Esophagus mucosa (tissue), 1 donor: ENCODE measurements at places on chromosomes 16 and 17. TPM values are rescaled to one million over a fixed set of nuclear protein-coding genes. Genes with fewer than 3 reads are reported as not detected.
A peak's percentile ranks its signal among the peaks of the same experiment; 100 is the strongest.

GRCh38 chr17:33154869-33155455 lies 138.1 kb downstream of the ASIC2 start:
- no peak for ATAC-seq

DNA sequence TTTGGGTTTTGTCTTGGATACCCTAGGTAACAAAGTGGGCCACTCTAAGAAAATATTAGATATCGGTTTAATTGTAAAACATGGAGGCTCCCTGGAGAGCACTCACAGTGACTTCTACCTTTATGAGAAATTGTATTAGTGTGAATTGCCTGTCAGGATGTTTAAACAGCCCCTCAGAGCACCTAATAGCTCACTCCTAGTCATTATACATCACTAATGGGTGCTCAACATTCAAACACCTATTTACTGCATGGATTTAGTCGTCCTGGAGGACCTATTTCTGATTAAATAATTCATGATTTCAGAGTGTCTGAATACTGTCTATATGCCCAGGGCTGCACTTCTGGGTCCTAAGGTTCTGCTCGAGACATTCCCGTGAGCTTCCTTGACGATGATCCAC lies 430.2 kb upstream of the EEF2KMT start:
- ATAC-seq, result no peak

GRCh38 chr17:37106049-37106448 lies 157.3 kb downstream of the AATF start:
- ATAC-seq, result no peak

DNA sequence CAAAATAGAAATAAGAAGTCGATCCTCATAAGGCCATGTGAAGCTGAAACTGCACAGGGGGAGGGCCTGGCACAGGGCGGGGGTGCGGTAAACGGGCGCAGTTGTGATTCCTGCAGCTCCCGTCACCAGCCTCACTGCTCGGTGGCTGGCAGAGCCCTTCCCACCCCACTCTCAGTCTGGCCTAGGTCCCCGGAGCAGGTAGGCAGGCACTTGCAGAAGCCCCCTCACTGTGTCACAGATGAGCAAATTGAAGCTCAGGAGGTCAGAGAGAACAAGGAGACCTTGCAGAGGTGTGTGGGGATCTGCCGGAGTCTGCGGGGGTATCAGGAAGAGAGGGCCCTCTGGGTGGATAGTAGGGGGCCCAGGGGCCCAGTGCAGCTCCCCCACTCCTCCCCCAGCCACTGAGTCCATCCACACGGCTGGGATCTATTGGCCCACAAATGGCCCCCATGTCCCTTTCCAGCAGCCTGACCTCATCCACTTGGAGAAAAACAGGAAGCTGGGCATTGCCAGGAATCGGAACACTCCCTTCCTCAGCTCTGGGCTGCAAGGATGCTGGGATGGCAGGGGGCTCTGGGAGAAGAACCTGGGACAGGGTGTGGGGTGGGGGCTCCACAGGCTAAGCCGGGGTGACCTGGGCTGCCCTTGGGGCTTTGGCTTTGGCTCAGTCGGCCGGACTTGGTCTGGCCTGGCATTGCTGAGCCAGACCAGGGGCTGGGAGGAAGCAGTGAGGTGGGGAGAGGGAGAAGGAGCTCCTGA lies 21.4 kb upstream of the MAP3K14 start:
- ATAC-seq, result no peak

GRCh38 chr16:11396241-11397048 lies 51.2 kb downstream of the RMI2 start:
- ATAC-seq, result peak; percentile 69

- no peak for ATAC-seq
Observed at GRCh38 chr17:17352836-17353624, 49.9 kb downstream of the NT5M start.

DNA sequence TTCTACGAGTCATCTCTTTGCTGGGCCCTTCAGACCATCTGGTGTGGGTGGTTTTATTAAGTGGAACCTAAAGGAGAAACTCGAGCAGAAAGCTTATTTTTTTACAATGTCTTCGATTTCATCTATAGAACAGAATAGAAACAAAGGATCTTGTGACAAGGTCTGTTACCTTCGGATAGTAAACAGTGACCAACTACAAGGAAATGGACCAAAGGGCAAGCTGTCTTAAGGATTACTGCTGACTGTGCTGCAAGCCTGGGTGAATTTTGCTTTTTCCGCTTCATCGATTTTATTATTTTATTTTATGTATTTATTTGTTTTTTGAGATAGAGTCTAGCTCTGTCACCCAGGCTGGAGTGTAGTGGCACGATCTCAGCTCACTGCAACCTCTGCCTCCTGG lies 348.9 kb upstream of the ERCC4 start:
- no peak for ATAC-seq

DNA sequence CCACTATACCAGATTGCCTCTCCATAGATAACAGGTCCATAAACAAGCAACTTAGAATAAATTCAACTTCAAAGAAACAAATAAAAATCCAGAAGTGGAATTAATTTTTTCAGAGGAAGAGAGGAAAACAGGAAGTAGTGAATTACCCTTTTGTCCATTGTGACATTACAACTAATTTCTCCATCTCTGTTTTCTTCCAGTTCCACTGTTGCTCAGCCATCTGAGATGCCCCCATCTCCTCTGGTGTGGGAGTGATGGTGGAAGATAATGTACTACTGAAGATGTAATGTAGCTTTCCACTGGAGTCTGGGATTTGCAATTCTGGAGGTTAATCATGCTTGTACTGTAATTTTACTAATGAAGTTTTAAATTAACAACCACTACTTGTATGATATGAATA lies 124.6 kb upstream of the TMEM97 start:
- no peak for ATAC-seq

- no peak for ATAC-seq
Observed at GRCh38 chr16:30953511-30954124, 3.9 kb upstream of the SETD1A start.

GRCh38 chr17:19546289-19547065 lies 12.8 kb downstream of the SLC47A1 start:
- peak; percentile 38 for ATAC-seq

- no peak for ATAC-seq
Observed at GRCh38 chr17:29068818-29069217, 25.9 kb downstream of the PIPOX start.

GRCh38 chr17:10354651-10355050 lies 18.2 kb downstream of the MYH13 start:
- no peak for ATAC-seq

The SLFN12L gene
- total RNA-seq, result 0.40 TPM

The ERCC4 gene
- total RNA-seq, result 5.3 TPM

The NKD1 gene
- total RNA-seq, result 1.9 TPM

The ADAM11 gene
- total RNA-seq, result 0.96 TPM

The ZFHX3 gene
- total RNA-seq, result 3.9 TPM
